ENCODE measurements at places on chromosomes 4 and X.
A peak's percentile ranks its signal among the peaks of the same experiment; 100 is the strongest.

DNA sequence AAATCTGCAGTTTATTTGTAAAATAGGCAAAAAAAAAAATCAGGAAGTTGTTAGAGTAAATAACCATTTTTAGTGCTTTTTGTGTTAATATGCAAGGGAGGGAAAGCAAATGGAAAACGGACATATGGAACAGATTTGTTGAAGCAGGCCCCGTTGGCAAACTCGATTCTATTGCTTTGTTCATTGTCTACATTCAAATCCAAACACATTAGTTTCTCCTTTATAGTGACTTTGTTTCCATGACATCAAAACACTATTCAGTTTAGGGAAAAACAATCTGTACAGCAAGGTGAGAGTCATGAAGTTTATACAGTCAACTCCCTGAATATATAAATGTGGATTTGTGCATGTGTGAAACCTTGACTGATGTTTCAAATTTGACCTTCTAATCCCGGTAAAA lies 142.2 kb downstream of the FAM47A start:
- no peak for DNase-seq

- no peak for DNase-seq
These were observed 879.1 kb downstream of the ARAP2 start for GRCh38 chr4:35365186-35365585.

DNA sequence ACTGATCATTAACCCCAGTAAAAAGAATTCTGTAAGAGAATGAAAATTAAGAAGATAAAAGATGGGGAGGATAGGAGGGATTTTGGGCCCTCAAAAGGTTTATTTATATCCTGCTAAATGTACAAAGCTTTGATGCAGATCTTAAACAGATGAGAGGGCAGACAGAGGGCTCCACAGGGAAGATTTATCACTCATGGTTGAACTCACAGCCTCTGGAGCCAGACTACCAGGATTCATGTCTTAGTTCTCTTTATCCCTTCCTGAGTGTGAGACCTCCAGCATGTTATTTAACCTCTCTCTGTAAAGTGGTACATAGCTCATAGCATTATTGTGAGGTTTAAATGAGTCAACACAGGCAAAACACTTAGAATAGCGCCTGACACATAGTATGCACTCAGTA lies 74.4 kb downstream of the SOWAHB start:
- no peak for DNase-seq

- no peak for DNase-seq
These were observed 17.4 kb downstream of the FHDC1 start for GRCh38 chr4:152953514-152953913.

DNA sequence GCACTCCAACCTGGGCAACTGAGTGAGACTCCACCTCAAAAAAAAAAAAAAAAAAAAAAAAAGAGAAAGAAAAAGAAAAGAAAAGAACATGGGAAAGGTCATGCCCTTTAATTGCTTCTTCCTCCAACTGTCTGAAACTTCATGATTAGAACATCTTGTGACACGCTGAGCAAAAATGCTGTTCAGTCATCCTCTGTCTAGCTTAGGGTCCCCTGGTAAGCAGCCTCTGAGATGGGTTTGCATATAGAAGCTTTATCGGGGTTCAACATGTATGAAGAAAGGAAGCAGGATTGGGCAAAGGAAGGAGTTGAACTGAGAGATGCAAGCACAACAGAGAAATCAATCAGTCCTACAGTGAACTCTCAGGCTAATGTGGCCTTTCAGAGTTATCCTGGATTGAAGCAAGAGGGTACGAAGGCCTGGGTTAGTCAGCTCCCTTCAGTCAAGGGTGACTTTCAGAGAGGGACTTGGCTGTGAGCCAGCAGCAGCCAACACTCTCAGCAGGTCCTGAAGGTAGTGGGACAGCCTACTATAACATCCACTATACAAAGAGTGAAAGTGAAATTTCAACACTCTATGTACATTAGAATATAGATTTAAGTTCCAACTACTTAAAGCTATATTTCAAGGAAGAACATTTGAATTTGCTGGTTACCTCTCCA lies 11.4 kb downstream of the MAOB start:
- no peak for DNase-seq

DNA sequence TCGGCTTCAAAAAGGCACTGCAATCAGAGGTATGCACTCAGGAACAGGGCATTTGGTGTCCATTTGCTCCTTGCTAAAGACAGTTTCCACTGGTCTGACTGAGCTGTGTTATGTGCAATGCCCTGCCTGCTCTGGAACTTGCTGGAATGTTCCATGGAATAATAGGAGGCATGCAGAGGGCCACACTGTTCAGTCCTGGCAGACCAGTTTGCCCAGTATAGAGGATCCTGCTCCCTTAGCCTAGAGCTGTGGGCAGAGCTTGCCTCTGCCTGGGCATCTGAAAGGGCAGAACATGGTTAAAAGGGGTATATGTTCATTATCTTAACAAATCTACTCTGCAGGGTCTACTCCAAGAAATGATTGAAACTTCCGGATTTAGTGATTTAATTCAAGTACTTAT lies 27.8 kb upstream of the CD99L2 start:
- DNase-seq = no peak

DNA sequence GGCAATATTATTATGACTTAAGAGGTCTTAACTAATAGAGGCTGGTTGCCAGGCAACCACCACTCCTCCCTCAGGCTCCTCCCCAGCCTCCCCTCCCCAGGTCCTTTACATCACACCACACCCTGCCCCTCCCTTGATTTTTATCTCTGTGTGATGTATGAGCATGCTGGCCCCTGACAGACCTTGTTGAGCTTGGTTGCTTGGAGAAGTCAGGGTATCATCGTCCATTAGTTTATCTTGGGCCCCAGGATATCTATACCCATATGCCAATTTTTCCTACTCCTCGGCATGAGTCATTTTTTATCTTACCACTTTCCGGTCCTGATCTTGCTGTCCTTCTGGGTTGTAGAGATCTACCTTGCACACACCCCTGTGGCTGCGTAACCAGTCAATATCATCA lies 2.5 kb downstream of the AKAP4 start:
- no peak for DNase-seq

GRCh38 chrX:145821291-145821897 lies 3.8 kb downstream of the SLITRK2 start:
- peak; percentile 69 for DNase-seq

DNA sequence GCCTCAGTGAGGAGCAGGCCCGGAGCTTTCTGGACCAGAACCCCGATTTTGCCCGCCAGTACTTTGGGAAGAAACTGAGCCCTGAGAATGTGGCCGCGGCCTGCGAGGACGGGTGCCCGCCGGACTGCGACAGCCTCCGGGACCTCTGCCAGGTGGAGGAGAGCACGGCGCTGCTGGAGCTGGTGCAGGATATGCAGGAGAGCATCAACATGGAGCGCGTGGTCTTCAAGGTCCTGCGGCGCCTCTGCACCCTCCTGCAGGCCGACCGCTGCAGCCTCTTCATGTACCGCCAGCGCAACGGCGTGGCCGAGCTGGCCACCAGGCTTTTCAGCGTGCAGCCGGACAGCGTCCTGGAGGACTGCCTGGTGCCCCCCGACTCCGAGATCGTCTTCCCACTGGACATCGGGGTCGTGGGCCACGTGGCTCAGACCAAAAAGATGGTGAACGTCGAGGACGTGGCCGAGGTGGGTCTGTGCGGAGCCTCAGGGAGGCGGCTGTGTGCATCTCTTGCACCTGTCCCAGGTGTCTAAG lies 323 bp downstream of the PDE6B start:
- no peak for DNase-seq

DNA sequence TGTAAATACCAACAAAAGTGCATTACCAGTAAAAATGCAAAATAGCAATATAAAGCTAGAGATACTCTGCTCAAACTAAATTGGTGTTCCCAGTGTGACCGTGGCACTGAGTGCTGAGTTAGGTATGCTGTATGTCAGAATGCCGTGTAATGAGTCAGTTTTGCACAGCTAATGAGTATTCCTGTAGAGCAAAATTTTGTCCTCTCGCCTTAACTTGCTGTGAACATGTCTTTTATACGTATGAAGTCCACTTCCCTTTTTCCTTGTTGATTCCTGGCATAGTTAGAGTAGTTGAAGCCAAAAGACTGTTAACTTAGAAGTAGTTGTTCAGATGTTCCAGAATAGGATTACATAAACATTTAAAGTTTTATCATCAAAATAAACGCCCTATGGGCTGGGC lies 11.5 kb downstream of the DCLK2 start:
- DNase-seq = no peak

GRCh38 chr4:48660347-48660746 lies 119.7 kb downstream of the FRYL start:
- DNase-seq = no peak

DNA sequence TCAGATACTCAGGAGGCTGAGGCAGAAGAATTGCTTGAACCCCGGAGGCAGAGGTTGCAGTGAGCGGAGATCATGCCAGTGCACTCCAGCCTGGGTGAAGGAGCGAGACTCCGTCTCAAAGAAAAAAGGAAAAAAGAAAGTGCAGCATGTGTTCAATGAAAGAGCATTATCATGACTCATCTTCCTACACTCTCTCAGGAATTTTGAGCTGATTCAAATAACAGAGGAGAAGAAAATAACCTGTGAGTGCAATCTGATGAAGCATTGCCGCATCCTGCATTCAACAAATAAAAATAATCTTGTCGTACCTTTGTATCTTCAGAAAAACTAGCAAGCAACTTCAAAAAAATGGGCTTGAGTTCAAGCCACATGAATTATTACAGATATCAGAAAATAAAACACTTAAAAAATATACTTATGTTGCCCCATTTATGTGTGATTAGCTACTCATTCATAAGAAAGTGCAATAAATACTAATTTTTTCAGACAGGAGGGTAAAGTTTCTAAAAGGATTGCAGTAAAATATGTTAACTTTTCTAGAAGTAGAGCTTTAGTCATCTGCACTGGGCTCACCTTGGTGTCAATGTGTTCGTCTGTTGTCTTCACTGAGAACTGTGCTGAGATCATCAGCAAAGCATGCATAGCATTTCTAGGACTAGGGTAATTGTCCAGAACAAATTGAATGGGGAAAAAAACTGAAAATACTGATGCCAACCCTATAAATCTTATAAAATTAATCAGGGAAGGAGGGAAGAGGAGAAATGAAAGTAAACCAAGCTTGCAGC lies 90.4 kb upstream of the VCX3B start:
- no peak for DNase-seq

DNA sequence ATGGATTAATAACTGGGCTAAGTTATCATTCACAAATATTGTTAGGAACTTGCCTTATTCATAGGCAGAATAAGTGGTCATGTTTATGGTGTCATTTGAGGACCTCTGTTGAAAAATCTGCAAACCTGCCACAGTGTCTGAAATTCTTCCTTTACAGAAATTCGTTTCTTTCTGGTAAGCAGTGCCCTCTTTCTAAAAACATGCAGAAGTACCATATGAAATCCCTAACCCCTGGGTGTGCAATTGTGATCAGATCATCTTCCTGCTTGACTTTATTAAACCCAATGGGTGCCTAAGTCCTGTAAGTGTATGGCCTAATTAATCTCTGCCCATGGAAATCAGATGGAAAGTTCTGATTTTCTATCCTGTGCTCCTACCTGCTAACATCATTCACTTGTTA lies 4.4 kb upstream of the HTATSF1 start:
- no peak for DNase-seq

- DNase-seq = no peak
These were observed 507.8 kb upstream of the GRID2 start for GRCh38 chr4:91795947-91796346.

DNA sequence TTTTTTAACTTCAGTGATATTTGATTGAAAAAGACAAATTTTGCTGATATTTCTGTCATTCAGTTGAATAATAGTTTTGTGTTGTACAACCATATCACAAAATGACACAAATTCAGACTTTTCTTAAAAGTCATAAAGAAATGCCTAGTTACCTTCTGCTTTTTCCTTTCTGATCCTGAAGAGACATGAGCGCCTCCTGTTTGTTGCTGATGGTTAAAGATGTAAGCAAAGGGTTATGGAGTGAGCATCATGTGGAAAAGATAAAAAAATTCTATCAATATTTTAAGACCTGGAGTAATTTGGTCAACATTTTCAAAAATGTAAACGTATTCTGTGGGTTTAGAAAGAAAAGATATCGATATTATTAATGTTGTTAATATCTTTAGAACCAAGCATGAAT lies 669.9 kb upstream of the NR3C2 start:
- peak; percentile 20 for DNase-seq

- DNase-seq = no peak
These were observed 173.9 kb downstream of the BMPR1B start for GRCh38 chr4:94931626-94932025.

GRCh38 chrX:16177260-16177659 lies 10.0 kb downstream of the MAGEB17 start:
- peak; percentile 19 for DNase-seq

DNA sequence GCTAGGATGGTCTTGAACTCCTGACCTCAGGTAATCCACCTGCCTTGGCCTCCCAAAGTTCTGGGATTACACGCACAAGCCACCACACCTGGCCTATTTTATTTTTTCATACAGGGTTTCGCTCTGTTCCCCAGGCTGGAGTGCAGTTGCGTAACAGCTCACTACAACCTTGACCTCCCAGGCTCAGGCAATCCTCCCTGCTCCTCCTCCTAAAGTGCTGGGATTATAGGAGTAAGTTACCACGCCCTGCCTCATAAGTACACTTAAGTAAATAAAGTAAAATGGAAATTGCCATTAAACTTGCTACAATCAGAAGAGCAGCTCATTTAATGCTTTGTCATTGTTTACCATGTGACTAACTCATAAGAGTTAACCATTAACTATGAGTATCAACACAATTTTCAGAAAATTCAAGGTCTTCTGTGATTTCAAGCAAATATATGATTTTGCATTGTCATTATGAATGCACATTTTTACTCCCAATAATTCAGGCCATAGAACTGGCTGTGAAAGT lies 12.3 kb downstream of the UGDH start:
- no peak for DNase-seq

DNA sequence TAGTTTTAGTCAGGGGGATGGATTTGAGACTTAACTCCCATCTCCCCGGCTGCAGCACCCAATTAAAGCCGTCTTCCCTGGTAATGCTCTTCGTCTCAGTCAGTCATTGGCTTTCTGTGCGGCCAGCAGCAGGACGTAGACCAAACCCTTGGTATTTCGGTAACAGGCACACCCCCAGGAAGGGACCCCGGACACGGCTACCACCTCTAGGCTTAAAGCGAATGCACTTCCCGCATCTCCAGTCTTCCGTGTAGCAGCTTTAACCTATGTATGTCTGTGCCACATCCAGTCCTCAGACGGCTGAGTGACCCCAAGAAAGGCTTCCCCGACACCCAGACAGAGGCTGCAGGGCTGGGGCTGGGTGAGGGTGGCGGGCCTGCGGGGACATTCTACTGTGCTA lies 1.5 kb upstream of the CTAG2 start:
- no peak for DNase-seq

- peak; percentile 51 for DNase-seq
These were observed 305.4 kb downstream of the PCDH18 start for GRCh38 chr4:137226900-137227299.

DNA sequence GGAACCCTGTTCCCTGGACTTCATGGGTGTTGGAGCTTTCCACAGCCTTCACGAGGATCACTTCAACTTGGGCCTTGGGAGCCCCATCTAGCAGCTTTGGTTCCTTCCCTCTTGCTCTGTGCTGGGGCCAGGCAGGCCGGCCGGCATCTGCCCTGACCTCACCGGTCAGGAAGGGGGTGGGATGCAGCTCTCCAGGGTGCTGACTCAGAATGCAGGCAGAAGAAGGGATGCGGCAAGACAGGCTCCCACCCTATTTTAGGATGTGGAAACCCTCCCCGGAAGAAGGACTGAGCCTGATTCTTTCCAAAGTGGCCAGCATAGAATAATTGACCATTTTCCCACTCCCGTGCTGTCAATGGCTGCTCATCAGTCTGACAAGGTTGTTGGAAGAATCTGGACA lies 47.1 kb downstream of the FHDC1 start:
- peak; percentile 41 for DNase-seq

Measured in GM23338 (cell line).